ENCODE measurements at places on chromosomes 1 and 21.
A peak's percentile ranks its signal among the peaks of the same experiment; 100 is the strongest.

DNA sequence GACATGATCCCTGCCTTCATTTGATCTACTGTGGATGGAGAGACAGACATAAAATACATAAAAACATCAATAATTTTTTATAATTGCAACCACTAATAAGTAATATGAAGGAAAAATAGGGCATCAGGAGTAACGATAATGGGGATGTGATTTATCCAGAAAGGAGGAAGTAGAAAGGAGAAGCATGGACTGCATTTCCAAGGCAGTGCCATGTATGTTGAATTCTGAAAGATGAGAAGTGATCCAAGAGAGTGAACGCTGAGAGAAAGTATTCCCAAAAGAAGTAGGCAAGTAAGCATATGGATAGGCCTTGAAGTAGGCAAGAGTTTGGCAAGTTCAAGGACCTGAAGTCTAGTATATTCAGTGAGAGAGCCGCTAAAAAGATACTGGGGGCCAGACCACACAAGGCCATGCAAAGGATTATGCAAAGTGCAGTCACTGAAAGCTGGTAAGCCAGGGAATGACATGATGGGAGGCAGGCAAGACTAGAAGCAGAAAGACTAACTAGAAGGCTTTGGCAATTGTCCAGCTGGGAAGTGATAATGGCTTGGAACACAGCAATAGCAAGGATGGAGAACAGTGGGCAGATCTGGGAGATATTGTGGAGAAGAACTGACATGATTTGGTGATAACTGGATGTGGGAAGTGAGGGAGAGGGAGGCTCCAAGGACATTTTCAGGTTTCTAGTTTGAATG lies 85.9 kb downstream of the TM2D1 start:
- DNase-seq, result no peak

DNA sequence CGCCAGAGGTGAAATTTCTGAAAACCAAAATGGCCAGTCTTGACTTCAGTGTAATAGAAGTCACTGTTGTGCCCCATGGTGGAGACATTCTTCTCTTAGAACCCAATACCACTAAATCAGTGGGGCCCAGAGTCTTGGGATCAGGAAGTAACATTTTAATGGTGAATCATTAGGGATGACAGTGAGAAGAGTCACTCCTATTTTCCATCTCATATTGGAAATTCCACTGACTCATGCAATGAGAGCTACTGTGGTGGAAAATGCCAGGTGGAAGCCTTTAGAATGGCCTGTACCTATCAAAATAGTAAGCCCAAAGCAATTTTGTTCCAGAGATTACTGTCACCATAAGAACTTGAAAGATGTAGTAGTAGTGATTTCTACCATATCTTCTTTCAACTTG lies 20.6 kb upstream of the PPM1J start:
- no peak for DNase-seq

DNA sequence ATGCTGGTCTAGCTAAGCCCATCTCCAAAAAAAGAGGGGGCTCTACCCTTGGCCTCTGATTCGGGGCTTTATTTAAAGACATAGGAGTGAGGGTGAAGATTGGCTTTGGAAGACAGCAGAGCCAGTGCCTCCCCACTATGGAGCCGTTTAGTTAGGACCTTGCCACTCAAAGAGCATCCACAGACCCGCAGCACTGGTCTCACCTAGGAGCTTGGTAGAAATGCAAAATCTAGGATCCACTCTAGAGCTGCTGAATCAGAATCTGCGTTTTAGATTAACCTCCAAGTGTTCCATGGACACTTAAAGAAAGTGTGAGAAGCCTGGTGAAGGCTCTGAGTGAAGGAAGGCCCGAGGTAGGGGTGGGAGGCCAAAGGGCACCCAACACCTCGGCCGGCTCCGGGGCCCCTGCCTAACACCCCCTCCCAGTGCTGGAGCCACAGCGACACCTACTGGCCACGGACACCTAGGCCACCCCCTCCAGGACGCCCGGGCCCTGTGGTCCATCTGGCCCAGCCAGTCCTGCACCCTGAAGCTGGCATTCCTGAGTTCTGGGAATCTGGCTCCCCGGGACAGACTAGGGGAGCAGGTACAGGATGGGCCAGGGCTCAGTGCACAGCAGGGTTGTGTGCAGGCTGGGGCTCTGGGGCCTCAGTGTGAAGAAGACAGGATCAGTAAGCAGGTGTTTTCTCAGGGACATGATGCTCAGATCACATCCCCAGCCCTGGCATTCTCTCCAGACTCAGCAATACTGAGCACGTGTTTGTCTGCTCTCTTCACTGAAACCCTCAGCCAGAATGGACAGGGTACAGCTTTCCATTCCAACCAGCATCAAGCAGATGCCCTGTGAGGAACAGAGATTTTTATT lies 79.2 kb downstream of the TMEM53 start:
- DNase-seq, result peak; percentile 84

DNA sequence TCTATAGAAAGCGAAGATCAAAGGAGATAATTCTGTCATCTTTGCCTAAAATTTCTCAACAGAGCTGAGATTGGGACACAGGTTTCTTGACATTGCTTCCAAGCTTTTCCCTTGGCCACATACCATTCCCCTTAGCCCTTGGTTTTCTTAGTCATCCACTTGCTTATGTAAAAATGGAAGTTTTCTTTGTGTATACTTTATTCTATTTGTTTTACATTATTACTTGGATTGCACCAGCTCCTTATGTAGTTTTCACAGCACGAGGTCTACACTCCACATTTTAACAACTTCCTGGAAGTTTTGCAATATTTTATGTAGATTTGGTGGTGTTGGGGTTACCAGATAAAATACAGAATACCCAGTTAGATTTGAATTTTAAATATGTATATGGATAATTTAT lies 129.8 kb downstream of the PLA2G4A start:
- DNase-seq, result no peak

DNA sequence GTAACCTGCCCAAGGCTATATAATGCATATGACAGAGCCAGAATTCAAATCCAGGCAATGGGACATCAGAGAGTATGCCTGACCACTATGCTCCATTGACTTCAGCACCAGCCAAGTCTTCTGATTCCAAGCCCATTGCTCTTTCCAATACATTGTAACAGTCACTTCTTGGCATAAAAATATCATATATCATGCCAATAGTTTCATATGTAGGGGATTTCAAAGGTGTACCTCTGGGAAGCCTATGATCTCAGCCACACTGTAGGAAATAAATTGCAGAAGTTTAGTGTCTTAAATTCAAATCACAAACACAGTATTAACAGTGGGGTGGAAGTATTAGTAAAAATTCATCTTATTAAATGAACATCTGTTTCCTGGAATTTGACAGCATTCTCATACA lies 30.0 kb upstream of the ROR1 start:
- no peak for DNase-seq

DNA sequence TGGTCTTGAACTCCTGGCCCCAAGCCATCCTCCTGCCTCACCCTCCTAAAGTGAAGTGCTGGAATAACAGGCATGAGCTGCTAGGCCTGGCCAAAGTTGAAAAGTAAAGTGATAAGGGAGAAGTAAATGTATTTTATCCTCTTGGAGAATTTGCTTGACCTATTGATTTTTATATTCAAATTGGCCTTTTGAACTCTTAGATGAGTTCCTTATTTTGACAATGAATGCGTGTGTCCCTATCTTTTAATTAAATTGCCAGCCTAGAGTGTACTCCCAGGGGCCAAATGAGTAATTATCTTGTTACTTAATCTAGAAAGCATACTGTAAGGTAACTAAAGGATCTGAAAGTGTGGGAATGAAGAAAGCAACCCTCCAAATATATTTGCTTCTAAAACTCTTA lies 11.4 kb downstream of the RNF11 start:
- no peak for DNase-seq

- no peak for DNase-seq
Observed at GRCh38 chr1:42002220-42002619, 83.5 kb upstream of the HIVEP3 start.

DNA sequence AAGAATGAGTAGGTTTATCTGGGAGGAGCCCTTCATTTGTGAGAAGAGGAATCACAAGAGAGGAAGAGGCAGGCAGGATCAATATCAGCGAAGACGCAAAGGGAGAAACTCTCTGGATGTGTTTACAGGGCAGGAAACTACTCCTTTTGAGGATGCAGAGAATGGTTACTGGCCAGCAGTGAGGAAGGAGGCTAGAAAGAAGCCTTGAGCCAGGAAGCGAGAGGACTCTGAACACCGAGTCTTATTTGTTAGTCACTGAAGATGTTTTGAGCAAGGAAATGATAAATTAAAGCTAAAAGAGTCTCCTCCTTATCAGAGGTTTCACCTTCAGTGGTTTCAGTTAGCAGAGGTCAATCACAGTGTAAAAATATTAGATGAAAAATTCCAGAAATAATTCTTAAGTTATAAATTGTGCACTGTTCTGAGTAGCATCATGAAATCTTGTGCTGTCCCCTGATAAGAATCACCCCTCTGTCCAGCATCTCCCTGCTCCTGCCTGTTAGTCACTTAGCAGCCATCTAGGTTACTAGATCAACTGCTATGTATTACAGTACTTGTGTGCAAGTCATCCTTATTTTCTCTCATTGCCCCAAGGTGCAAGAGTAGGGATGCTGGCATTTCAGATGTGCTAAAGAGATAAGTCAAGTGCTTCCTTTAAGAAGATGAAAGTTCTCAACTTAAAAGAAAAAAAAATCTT lies 43.5 kb downstream of the WLS start:
- no peak for DNase-seq

DNA sequence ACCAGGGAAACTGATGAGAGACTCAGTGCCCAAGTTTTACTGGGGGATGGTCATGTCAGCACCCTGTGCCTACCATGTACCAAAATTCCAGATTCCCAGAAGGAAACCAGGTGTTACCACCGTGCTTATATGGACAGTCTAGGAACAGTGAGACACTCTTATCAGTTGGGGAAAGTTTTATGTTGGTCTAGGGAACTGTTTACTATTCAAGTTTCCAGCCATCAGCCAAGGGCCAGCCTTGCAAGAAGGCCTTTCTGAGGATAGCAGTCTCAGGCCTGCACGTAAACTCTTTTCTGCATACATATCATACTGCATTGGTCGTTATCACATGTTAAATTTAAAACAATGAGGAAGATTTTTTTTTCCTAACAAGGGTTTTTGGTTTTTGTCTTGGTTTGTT lies 12.6 kb downstream of the TMEM269 start:
- no peak for DNase-seq

GRCh38 chr1:108695535-108695934 lies 3.4 kb downstream of the PRPF38B start:
- DNase-seq, result no peak

- no peak for DNase-seq
Observed at GRCh38 chr1:174158767-174159251, 511 bp upstream of the RABGAP1L start.

- no peak for DNase-seq
Observed at GRCh38 chr1:115060501-115060900, 28.8 kb downstream of the TSPAN2 start.

Measured in activated naive CD4-positive, alpha-beta T cell treated with anti-CD3 and anti-CD28 coated beads, Interleukin-2, amount 10 ng/mL, durations not matched to agents 7 days and 5 days (primary cell).